ENCODE measurements at places on chromosomes 12 and 14. TPM values are rescaled to one million over a fixed set of nuclear protein-coding genes. Genes with fewer than 3 reads are reported as not detected.

The CCNT1 gene
- total RNA-seq = 35.2 TPM

The PLEKHD1 gene
- total RNA-seq = 1.3 TPM

- DNase-seq = no peak
Observed at GRCh38 chr12:108446766-108447165, 68.3 kb upstream of the FICD start.

GRCh38 chr12:114306646-114307045 is 99.3 kb downstream of the TBX5 start:
- no peak for DNase-seq

DNA sequence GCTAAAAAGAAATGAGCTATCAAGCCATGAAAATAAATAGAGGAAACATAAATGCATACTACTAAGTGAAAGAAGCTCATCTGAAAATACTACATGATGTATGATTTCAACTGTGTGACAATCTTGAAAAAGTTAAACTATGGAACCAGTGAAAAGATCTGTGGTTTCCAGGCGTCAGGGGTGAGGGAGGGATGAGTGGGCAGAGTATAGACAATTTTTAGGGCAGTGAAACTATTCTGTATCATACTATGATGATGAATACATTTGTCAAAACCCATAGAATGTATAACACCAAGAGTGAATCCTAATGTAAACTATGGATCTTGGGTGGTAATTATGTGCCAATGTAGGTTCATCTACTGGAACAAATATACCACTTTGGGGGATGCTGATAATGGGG is 21.3 kb downstream of the SPX start:
- no peak for DNase-seq

DNA sequence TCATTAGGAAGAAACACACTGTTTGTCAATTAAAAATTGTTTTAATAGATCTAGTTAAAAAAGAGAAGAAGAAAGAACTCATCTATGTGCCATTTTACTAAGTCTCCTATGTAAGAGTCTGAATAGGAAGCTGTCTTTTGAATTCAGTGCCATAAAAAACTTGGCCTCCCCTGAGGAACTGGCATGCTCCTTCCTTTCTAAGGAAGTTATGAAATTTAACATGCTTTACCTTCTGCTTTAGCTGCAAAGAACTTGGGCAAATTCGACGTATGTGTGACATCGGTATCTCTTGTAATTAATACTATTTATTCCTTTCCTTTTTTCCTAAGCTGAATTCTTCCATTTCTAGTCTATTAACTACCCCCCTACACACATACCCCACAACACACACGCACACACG is 12.5 kb downstream of the TM7SF3 start:
- no peak for DNase-seq

GRCh38 chr12:80325167-80325959 is 118.7 kb upstream of the PTPRQ start:
- DNase-seq = no peak

DNA sequence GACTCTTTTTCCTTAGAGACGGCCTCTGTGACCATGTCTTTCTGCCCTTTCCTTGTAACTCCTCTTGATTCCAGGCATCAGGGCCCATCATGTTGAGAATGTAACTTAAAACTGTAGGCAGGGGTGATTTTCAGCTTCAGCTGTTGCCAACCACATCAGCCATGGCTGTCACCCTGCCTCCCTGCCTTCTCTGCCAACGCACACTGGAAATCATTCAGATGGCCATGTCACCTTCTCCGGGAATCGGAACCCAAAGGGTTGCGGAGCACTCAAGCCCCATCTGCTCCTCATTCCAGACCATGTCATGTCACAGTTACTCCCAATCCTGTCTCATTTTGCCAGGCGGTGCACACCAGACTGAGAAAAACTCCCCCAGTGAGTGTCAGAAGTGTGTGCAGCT is 72.1 kb downstream of the EMP1 start:
- no peak for DNase-seq

Data from cerebellum (tissue), 4 donors.